ENCODE measurements at places on chromosomes 3 and 15.

- DNase-seq: no peak
These were observed 6.1 kb upstream of the RPP14 start for GRCh38 chr3:58299839-58300516.

DNA sequence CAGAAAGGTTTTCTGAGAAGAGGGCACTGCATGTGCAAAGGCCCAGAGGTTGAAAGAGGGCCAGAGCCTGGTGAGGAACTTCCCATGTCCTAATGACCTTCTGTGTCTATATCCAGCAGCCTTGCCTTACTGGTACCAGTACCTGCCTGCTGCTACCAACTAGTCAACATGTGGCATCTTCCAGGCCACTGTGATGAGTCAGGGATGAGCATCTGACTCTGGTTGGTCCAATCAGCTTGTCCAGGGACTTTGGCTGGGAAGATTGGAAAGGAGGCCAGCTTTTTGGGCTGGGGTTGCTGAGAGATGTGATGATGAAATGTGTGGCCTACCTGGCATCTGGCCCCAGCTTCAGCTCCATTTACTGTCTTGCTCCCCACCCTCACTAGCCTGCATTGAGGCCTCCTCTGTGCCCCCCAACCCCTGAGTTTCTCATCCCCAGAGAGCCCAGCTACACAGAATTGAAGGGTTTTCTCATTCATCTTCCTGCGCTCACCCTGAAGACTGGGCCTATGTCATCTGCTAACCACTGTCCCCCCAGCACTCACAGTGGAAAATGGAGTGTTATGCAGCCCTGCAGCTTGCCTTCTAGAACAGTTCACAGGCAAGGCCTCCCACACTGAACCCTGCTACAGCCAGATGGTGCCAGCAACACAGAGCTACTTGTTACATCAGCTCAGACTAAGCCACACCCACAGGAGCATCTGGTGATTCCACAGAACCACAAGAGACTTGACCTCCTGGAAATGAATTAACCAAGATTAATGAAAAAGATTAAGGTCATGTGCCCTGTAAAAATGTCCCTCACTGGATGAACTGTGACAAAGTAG, 1.3 kb upstream of the TWF2 start:
- peak; percentile 87 for DNase-seq

GRCh38 chr3:12898290-12898964, 57.1 kb upstream of the RPL32 start:
- DNase-seq: no peak

GRCh38 chr3:122577409-122578031, at the start of gene PARP15:
Gene PARP15, plus strand, starts transcription at chr3:122577650. Its CDS starts 18 bp downstream, at chr3:122577668.
- no peak for DNase-seq

DNA sequence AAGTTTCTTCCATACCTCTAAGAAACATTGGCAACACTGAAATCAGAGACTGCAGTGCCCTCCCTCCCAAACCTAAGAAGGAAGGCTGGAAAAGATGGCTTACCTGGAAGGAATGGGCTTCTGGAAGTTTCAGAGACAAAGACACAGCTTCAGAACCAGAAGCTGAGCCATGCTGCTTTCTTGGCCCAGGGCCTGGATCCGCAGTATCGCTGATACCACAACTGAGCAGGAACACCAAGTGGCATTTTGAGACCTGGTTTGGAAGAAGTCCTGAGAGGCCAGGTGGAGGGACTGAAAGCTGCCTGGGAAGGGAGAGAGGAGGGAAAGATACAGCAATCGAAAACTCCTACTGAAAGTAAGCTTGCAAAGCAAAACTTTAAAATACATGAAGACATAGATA, 19.8 kb downstream of the GPR160 start:
- DNase-seq: no peak

- no peak for DNase-seq
These were observed 30.1 kb downstream of the CCDC12 start for GRCh38 chr3:46946416-46946815.

GRCh38 chr3:133872161-133872560, 23.5 kb downstream of the RAB6B start:
- DNase-seq: no peak

DNA sequence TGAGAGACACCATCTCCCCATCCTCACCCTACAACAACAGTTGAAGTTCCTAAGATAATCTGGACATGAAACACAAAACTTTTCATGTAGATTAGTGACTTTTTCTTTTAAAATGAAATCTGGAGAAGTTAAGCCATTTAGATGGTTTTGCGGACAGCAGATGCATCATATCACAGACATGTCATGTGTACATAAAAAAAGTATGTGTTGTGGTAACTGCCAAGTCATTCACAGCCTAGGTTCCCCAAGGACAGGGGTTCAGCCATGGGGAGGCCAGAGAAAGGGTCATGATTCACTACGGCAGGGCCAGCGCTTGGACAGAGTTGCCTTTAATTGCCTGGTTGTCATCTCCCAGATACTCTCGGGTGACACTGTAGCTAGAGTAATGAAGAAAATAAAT, 163.2 kb downstream of the PDZRN3 start:
- no peak for DNase-seq

GRCh38 chr15:73142802-73143762, 90.8 kb downstream of the NEO1 start:
- no peak for DNase-seq

GRCh38 chr3:71050166-71050537, 533.4 kb downstream of the FOXP1 start:
- no peak for DNase-seq

DNA sequence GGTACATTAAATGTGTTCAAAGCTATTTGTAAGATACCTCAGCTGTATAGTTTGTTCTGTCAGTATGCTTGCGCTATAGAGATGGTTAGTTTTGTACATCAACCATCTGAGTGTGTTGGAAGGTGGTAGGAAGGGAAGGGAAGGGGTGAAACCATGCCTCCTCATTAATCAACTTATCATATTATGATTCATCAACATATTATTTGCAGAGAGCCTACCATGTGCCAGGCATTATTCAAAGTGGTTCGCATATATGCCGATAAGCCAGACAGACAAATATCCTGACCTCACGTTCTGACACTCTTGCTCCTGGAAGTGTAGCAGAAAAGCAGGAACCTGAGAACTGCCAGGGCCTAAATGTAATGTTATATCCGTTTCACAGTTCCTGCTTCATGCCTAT, 248.1 kb upstream of the NR2E3 start:
- DNase-seq: no peak

DNA sequence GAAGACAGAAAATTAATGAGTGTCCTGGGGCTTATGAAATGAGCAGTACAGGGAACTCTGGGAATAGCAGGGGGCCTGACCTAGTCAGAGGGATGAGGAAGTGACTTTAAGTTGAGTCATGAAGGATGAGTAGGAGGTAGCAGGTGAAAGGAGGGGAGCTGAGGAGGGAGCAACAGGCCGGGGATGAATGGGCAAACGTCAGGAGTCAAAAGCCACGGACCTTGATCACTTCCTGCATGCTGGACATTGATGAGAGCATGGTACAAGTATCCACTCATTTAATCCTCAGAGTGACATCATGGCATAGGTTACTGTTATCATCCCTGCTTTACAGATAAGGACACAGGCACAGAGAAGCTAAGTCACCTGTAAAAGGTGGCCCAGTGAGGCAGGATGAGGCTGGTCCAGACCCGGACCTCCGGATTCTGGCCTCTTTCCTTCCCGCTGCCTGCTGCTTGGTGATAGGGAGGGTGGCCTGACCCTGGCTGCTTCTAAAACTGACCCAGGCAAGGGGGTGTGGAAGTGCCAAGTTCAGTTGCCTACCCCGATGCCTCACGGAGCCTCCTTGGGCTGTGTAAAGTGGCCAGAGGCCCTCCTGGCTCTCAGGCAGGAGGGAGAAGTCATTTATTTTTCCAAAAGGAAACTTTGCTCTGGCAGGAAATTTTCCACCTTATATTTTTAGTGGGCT, 7.6 kb downstream of the CORO2B start:
- DNase-seq: no peak

- no peak for DNase-seq
These were observed 46.4 kb downstream of the MORC1 start for GRCh38 chr3:109071350-109072142.

DNA sequence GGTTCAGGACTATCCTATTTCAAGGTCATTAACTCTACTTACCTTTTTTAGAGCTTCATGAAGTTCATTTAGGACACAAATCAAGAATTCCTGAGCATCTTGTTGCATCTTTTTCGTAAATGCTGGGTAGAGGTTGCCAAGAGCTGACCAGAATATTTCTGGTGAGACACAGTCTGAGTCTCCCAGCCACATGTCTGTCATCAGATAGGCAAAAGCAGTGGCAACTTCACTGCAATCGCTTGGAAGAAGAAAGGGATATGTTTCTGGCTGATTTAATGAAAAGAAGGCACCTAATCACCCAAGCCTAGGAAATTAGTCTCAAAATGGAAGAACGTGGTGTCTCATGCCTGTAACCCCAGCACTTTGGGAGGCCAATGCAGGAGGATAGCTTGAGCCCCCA, 2.9 kb downstream of the USP50 start:
- no peak for DNase-seq

DNA sequence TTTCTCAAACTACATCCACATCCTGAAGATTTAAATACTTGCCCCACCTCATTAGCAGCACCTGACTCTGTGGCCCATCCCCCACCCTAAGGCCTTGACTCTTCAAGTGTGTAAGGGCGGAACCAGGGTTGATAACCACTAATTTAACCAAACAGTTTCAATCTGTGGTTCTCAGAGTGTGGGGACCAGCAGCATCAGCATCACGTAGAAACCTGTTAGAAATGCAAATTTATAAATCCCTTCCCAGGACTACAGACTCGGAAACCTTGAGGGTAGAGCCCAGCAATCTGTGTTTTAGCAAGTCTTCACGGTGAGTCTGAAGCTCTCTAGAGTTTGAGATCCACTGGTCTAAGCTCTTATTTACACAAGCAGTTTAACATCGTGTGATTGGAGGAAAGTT, 12.4 kb downstream of the GNB4 start:
- DNase-seq: no peak

GRCh38 chr3:99568663-99569335, 69.6 kb upstream of the COL8A1 start:
- no peak for DNase-seq

DNA sequence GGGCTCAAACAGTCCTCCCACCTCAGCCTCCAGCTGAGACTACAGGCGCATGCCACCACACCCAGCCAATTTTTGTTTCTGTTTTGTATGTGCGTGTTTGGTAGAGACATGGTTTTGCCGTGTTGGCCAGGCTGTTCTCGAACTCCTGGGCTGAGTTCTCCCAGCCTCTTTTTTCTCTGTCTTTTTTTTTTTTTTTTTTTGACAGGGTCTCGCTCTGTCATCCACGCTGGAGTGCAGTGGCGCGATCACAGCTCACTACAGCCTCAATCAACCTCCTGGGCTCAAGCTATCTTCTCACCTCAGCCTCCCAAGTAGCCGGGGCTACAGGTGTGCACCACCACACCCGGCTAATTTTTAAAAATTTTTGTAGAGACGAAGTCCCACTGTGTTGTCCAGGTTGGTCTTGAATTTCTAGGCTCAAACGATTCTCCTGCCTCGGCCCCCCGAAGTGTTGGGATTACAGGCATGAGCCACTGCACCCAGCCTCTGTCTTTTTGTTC, 867 bp upstream of the DCAF1 start:
- no peak for DNase-seq

DNA sequence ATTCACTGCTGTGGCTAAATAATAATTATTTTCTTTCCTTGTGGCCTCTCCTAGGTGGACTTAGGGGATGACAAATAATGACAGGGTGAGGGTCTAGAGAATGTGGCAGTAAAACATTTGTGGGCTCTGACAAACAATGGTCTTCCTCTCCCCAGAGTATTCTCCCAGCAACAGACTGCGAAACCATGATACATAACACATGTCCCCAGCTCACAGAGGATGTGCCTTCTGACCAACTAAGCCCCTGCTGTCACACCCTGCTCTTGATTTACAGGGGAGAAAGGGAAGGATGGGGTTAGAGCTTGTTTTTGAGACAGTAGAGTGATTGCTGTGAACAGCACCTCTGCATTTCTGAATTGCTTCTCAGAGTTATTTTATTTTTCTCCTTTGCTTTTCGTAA, 116.6 kb upstream of the CTDSPL start:
- DNase-seq: no peak

- no peak for DNase-seq
These were observed at the start of gene ADAMTSL3 for GRCh38 chr15:83653639-83654378. Gene ADAMTSL3, plus strand, starts transcription at chr15:83654123. Its CDS starts 1,639 bp downstream, at chr15:83655762.

DNA sequence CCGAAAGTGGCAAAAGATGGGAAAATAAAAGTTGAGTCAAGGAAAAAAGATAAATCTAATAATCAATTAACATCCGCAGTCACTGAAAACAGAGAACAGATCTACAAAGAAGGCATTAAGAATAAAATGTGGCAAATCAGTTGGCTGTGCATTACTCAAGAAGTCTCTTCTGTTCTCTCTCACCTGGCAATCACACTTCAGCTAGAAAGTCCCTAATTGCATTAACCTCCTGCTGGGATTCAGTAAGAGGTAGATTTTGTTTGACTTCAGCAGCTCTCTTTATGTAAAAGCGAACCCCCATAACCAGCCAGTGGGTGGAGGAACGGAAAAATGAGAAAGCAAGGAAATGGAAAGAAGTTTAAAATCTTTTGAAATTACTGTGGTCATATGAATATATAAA, 94.7 kb upstream of the PLXND1 start:
- no peak for DNase-seq

GRCh38 chr3:9301091-9301490, 51.6 kb upstream of the SRGAP3 start:
- DNase-seq: no peak

DNA sequence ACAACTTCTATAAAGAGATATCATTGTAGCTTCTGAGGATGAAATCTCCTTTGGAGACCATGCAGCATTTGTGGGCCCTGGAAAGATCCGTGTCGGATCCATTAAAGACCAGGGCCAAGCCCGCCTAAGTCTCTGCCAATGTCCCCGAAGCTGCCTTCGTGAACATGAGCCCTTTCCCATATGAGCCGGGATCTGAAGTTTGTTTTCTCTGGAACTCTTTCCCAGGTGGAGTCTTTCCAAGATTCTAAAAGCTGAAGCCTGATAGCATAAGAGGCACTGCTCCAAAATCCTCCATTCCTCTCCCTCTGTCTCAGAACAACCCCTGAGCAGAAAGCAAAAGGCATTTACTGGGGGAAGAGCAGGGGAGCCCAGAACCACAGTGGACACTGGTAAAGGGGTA, 274.6 kb downstream of the NTRK3 start:
- peak; percentile 64 for DNase-seq

GRCh38 chr15:64247535-64247905, 84.7 kb upstream of the PPIB start:
- DNase-seq: no peak

DNA sequence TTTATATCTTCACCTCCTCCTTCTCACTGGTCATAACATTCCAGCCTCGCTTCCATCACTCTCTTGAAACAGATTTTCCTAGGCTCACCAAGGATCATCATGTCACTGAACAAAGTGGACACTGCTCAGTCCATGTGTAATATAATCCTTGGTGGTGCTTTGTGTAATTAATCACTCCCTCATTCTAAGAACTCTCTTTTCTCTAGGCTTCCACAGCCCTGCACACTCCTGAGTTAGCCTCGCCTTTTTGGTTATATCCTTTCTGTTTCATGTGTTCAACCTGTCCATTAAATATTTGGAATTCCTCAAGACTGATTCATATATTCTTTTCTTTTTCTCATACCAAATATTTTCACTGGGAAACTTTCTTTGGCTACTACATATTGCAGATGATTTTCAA, 440.8 kb downstream of the PYDC2 start:
- no peak for DNase-seq

- no peak for DNase-seq
These were observed 456.7 kb upstream of the THBS1 start for GRCh38 chr15:39124155-39124552.

GRCh38 chr15:94231723-94232468, 535 bp downstream of the MCTP2 start:
- DNase-seq: no peak

- peak; percentile 71 for DNase-seq
These were observed 51.6 kb upstream of the BLM start for GRCh38 chr15:90665288-90666134.

GRCh38 chr3:70309591-70309990, 2.8 kb downstream of the MDFIC2 start:
- no peak for DNase-seq

All from coronary artery (tissue), 2 donors.